Head of caudate nucleus (tissue), 42 donors: ENCODE measurements at places on chromosomes 13 and 19.
A peak's percentile ranks its signal among the peaks of the same experiment; 100 is the strongest.

- no peak for DNase-seq
These were observed 1077.7 kb upstream of the SLC10A2 start for GRCh38 chr13:104143760-104144416.

GRCh38 chr19:11209839-11210655 lies 12.7 kb upstream of the KANK2 start:
- DNase-seq = no peak

DNA sequence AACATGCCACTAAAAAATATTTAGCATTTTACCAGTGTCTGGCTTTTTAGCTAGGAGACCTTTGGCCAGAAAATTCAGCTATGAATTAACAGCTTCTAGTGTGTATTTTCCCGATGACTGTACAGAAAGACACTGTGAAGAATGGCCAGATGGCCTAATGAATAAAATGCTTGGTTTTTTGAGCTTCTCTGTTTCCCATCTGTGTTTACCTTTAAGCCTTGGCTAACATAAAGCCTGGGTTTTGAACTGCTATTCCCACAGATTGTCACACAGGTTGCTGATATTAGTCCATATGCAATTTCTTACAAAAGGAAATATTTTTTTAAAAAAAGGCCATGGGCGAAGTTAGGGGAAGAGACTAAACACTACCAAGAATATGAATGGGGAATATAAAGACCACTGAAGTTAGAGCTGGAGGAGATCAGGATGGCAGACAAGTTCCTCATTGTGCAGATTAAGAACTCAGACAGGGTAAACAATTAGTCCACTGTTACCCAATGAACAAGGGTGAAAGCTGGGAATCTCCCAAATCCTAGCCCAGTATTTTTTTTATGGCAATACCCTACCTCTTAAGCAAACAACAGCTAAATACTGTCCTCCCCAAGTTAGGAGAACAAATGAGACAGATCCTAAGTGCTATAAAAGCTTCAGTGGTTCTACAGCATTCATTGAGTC lies 95.1 kb downstream of the DCT start:
- no peak for DNase-seq

DNA sequence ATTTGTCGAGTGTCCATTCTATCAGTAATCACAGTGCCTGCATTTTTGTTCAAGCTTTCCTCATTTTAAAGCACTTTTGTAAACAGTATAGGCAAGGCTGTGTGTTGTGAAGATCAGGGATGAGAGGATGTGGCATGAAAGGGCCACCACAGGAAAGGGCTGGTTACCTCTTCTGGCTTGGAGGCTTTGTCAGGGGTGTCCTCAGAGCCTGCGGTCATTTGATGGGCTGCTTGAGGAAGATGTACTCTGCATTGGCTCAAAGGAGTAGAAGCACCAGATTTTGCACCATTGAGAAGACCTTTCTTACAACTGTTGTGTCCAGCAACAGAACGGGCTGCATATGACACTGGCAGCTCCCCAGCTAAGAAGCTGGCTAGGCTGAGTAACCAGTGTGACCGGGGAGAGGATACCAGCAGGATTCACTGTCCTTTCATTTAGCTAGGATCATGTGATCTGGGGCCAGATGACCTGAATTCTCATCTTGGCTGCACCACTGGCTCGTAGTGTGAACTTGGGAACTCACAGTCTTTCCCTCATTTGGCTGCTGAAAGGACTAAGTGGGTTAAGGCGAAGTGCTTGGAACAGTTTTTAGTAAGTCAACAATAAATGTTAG lies 380.2 kb downstream of the FGF9 start:
- DNase-seq = no peak

GRCh38 chr13:39835253-39835652 lies 179.8 kb downstream of the COG6 start:
- no peak for DNase-seq

DNA sequence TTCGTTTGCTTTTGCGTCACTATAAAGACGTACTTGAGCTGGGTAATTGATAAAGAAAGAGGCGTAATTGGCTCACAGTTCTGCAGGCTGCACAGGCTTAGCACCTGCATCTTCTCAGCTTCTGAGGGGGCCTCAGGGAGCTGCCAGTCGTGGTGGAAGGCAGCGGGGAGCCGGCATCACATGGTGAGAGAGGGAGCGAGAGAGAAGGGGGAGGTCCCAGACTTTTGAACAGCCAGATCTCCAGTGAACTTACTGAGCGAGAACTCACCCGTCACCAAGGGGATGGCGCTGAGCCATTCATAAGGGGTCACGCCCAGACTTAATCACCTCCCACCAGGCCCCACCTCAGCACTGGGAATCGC lies 58.7 kb upstream of the F7 start:
- DNase-seq = no peak

DNA sequence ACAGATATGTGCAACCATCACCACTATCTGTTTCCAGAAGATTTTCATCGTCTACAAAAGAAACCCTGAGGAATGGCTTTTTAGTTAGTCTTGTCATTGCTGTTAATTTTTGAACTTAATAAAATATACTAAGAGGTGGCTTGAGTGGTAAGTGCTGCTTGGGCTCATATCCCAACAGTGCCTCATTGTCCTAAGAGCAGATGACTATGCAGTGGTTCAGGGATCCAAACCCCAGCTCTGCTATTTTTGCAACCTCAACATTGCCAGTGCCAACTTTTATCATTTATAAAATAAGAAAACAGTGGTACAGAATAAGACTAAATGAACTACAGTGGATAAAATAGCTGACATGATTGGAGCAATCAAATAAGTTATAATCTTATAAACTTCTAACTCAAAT lies 123.2 kb upstream of the SLC7A1 start:
- DNase-seq = no peak

- no peak for DNase-seq
These were observed 14.4 kb upstream of the GTF2F2 start for GRCh38 chr13:45105895-45106294.

DNA sequence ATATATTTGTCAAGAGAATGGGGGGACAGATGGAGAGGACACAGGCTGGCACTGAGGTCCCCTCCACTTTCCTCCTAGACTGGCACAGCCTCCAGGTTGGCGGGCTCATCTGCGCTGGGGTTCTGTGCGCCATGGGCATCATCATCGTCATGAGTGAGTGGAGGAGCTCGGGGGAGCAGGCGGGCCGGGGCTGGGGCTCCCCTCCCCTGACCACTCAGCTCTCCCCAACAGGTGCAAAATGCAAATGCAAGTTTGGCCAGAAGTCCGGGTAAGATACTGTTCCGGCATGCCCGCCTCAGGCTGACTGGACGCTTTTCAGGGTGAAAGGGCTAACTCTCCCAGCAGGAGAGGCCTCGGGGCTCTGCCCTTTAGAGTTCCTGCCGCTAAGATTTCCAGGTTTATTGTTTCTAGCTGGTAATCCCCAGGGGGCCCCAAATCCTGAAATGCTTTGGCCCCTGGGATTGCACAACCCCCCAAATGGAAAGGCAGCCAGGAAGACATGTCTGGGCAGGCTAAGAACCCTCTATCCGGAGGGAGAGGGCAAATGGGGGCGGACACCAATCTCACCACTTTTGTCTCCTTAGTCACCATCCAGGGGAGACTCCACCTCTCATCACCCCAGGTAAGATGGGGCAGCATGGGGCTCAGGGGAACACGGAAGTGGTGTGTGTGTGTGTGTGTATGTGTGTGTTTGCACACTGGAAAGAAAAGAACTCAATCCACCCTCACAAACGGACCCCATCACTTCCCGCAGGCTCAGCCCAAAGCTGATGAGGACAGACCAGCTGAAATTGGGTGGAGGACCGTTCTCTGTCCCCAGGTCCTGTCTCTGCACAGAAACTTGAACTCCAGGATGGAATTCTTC lies 7.3 kb downstream of the FXYD3 start:
- DNase-seq = no peak

DNA sequence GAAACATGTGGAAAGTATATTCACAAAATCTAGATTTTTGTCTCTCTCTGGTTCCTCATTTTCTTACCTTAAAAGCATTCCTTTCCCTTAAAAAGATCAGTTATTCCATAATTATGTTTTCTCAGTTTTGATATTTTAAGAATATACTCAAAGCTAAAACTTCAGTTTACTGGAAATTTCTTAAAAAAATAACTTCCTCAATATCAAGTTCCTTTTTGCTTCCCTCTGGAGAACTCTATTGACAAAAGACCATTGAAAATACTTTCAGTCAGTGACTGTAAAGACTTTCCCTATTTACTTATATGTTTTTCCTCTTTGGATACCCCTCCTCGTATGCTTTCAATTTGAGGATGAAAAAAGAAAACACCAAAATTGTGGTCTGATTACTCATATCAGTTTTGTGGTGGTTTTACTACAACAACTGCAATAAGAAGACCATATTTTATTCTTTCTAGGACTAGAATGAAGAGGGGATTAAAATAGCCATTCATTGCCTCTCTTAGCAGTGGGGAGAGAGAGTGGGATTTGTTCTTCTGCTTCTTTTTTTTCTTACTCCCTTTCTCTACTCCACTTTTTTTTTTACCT lies 113.2 kb downstream of the ESD start:
- no peak for DNase-seq

DNA sequence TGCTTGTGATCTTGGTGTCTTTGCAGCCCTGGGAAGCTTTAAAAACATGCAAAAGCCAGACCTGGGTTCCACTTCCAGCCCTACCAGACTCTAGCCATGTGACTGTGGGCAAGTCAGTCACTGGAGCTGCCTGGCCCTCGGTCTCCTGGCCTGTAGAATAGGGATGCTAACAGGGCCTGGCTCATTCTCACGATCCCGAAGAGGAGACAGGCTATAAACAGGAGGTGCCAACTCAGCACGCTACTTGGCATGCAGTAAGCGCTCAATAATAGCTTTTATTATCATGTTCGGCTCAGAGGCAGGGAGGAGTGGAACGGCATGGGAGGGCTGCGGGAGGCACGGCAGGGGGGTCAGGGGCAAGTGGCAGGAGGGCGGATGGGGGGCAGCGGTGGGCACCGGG lies 1.7 kb downstream of the CTXN1 start:
- no peak for DNase-seq

DNA sequence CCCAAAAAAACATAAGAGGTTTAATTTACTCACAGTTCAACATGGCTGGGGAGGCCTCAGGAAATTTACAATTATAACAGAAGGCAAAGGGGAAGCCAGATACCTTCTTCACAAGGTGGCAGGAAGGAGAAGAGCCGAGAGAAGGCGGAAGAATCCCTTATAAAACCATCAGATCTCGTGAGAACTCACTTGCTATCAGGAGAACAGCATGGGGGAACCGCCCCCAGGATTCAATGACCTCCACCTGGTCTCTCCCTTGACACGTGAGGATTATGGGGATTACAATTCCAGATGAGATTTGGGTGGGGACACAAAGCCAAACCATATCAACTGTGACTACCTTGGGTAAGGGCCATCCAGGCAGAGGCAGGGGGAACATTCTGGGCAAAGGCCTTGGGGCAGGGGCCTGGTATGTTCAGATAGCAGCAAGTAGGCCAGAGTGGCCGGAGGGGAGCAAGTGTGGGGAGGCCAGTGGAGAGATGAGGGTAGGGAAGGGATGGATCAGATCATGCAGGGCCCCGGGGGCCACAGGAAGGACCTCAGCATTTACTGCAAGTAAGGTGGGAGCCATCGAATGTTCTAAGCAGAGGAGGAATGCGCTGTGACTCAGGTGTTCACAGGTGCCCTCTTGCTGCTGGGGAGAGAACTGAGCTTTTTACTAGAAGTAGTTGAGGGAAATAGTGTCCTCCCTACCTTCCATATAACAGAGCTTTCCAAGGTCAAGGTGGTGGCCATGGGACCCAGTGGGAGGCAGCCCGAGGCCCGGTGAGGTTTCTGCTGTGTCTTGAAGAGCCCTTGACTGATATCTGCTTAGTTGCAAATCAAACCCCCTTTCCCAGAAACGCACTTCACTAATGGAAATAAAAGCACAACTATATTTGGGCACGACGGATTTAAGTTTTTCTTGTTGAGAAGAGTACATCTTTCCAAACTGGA lies 18.0 kb downstream of the RAB3D start:
- no peak for DNase-seq

GRCh38 chr19:36169084-36169760 lies 17.0 kb upstream of the COX7A1 start:
- no peak for DNase-seq

DNA sequence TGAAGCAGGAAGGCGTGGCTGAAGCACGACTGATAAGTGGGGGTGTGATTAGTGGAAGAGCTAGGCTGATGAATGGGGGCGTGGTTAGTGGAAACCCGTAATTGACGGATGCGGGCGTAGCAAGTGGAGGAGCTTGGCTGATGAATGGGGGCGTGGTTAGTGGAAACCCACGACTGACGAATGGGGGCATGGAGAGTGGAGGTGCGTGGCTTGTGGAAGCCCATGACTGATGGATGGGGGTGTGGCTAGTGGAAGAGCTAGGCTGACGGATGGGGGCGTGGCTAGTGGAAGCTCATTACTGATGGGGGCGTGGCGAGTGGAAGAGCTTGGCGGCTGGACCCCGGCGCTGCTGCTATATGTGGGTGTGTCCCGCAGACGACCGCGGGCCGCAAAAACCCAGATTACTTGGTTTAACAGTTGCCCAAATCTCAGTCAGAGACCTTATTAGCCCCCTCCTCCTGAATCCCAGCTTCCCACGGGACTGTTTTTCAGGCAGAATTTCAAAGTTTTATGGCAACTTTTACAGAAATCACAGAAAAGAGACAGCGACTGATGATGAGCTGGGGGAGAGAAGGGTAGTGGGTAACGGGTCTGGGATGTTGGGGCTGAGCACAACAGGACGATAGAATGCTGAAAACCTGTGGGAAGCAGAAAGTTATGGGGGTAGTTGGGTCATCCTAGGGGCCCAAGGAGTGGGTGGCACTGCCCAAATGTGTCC lies 9.0 kb upstream of the MEIS3 start:
- DNase-seq = peak; percentile 84

- DNase-seq = no peak
These were observed 17.1 kb downstream of the KLF5 start for GRCh38 chr13:73075954-73076353.

- no peak for DNase-seq
These were observed 14.6 kb downstream of the KCTD15 start for GRCh38 chr19:33811246-33811645.

DNA sequence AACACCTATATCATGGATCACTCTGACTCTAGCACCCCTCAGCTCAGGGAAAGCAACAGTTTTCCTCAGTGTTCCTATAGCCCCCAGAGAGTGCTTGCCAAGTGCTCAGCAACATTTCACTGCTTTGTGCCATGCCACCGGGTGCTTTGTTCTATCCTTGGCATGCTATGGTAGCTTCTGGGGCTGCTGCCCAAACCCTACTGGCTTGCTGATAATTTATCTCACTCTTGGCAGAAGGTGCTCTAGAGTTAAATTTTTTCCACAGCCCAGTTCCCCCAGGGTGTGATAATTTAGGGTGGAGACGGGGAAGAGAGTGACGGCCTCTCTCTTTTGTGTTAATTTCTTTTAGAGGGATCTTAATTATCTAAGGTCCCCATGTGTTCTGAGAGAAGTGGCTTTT lies 12.6 kb upstream of the CSNK1A1L start:
- DNase-seq = no peak

DNA sequence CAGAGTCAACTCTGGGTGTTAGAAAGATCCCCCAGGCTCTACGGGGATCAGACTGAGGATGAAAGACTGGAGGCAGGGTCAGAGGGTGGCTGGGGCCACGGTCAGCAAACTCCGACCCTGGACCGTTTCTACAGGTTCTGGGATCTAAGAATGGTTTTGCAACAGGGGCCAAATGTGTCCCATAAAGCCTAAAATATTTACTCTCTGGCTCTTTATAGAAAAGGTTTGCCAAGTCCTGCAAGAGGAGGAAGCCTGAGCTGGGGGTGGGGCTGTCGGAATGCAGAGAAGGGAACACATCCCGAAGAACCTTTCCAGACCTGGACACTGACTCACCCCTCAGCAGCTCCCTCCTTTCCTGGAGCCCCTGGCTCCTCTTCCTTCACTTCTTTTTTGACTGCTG lies 20.7 kb downstream of the LIG1 start:
- no peak for DNase-seq
